Mucosa of gallbladder (tissue), 1 donor: ENCODE measurements at places on chromosomes 7 and 10. TPM values are rescaled to one million over a fixed set of nuclear protein-coding genes. Genes with fewer than 3 reads are reported as not detected.

DNA sequence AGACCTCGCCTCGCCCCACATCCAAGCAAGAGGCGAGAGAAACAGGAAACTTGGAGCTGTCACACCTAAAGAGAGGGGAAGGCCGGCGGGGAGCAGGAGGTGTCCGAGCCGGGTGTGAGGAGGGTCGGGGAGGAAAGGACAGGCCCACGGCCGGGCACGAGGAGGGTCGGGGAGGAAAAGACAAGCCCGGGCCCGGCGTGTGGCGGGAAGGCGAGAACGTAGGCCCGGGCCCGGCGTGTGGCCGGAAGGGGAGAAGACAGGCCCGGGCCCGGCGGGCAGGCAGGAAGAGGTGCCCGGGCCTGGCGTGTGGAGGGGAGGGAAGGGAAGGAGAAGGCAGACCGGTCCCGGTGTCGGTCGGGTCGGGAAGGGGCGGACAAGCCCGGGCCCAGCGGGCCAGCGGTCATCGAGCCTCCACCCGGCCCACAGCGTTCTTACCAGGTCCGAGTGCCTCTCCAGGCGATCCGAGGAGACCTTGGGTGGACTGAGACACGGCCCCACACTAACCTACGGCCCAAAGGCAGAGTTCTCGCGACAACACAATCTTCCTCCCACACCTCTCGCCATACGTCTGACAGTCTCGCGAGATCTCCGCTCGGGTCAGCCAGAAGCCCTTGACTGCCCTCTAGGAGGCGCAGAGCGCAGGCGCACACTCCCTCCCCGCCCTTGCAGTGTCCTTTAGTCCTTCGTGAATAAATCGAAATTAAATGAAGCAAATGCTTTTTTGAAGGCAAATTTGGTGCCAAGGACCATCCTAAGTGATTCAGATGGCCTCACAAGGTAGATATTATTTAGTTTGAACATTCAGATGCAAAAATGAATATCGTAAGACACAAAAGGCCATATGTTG, at the start of gene NCOA4:
Gene NCOA4, minus strand, starts transcription at position 533 of the 847 bp plus-strand sequence. CDS start 13,943 bp downstream, outside the sequence.
- peak; percentile 98 for DNase-seq

MKX gene
- 5.2 TPM for total RNA-seq

DNA sequence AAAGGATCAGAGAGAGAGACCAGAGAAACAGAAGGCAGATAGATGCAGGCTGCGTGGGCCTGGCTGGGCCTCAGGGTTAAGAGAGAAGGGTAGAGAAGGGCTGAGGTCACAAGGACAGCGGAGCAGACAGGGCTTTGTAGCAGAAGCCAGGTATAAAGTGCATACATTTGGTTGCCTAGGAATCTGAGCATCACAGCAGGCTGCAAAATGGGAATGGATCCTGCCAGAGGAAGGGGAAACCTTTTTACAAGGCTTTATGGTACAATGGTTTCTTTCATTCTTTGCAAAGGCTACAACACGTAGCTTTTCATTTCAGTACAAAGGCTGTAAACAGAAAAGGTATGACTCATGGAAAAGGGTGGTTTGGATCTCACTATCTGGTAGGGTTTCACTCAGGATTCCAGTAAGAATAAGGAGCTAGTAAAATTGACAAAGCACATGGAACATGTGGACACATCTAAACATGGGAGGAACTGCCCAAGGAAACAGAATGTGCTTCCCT, 275.1 kb downstream of the DOCK4 start:
- DNase-seq, result no peak

DNA sequence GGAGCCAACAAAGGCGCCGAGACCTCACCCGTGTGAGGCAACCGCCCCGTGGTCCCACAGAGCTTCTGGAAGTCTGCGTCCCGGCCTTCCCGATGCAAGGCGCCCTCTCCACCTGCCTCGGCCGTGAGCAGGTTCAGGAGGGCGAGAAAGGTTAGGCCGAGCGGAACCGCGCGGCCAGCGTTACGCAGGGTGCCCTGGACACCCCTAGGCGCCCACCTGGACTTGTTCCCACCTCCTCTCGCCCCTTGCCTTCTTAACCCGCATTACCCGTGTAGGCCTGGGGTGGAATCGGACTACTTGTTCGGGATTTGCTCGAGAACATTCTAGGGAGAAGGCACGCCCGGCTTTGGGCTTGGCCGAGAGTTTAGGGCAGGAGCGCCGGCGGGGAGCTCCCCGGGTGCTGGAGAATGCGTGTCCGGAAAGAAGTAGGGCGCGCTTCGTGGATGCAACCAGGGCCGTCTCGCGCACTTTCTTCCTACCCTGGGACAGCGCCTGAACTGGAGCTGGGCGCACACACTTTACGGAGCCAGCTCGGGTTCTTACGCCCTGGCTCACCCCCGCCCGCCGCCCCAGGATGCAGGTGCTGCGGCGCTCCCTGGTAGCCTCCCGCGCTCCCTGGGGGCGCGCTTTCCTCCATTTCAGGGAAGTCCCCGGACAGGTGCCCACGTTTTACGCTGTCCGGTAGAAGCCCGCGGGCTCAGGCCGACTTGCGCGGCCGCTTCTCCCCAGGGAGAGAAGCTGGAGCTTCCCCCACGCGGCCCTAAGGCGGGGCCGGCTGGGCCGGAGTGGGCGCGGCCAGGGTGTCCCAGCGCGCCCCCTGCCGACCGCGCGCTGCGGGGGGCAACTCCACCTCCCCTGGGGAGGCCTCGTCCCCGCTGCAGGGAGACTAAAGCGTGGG, 74.5 kb downstream of the INSIG1 start:
- DNase-seq, result no peak

PCGF5 gene
- total RNA-seq, result 45.0 TPM

- no peak for DNase-seq
Observed at GRCh38 chr10:35417795-35418194, 81.5 kb downstream of the CCNY start.

- DNase-seq, result no peak
Observed at GRCh38 chr10:95408983-95409873, 118.4 kb upstream of the PDLIM1 start.

H2BK1 gene
- total RNA-seq, result not detected

DNA sequence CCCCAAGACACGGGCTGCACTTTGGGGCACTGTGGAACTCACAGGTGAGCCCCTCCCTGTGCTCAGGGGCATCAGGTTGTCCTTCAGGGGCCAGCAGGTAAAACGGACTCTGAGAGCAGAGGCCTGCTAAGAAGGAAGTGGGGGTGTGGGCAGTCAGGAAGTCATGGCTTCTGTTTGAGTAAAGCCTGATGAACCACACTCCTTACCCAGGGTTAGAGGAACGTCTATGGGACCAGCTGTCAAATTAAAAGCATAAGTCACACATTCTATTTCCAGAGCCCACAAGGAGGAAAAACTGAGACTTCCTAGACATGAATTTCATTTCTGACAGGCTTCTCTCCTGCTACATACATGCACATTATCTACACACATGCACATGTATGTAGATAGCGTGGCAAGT, 616.4 kb downstream of the SDK1 start:
- DNase-seq, result no peak

- no peak for DNase-seq
Observed at GRCh38 chr7:29893351-29893965, 87.2 kb downstream of the WIPF3 start.

CPED1 gene
- total RNA-seq, result 58.6 TPM

SLIT1 gene
- total RNA-seq, result 0.40 TPM

C10orf90 gene
- 0.20 TPM for total RNA-seq

AKR1C3 gene
- 553 TPM for total RNA-seq

DNA sequence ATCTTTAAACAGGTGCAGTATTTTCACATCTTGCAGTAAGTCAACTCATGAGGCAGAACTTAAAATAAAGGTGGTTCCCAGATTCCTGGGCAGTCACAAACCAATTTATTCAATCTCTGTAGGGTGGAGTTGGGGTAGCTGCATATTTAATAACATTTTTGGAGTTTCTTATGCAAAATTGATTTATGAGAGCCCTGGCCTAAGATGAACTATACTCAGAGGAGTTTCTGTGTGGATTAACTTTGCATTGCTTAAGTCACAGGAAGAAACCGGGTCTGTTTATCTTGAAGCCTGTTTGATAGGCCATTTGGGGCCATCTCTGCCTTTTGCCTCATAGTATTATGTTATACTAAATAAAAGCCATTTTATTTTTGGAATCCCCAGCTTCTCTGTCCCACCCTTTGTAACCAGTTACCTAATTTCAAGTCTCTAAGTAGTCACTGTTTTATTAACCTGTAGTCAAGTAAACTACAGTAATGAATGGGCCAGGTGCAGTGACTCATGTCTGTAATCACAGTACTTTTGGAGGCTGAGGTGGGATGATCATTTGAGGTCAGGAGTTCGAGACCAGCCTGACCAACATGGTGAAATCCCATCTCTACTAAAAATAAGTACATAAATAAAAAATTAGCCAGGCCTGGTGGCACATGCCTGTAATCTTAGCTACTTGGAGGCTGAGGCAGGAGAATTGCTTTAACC, 104.4 kb upstream of the FAM3C start:
- no peak for DNase-seq

GRCh38 chr7:150388709-150389531, 9.8 kb downstream of the ZNF775 start:
- DNase-seq, result no peak

PFKP gene
- total RNA-seq, result 109 TPM

DNA sequence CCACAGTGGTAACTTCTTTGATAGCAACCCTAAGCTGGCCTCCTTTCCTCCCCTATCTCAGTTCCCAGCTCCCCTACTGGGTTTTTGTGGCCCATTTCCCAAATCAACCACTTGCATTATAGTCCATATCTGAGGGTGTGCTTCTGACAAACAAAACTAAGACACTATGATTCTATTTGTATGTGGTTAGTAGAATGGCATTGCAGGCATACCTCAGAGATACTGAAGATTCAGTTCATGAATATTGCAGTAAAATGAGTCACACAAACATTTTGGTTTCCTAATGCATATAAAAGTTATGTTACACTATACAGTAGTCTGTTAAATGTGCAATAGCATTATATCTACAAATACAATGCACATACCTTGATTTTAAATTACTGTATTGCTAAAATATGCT, 15.4 kb upstream of the TMEM243 start:
- no peak for DNase-seq

FAM20C gene
- 99.2 TPM for total RNA-seq

- no peak for DNase-seq
Observed at GRCh38 chr7:131557652-131558385, 1.4 kb upstream of the PODXL start.

RADIL gene
- 2.4 TPM for total RNA-seq

- DNase-seq, result no peak
Observed at GRCh38 chr7:21500117-21500832, 42.6 kb upstream of the DNAH11 start.

ACSM6 gene
- not detected for total RNA-seq

GRCh38 chr7:24707988-24708615, 49.2 kb downstream of the GSDME start:
- peak; percentile 9 for DNase-seq

DNA sequence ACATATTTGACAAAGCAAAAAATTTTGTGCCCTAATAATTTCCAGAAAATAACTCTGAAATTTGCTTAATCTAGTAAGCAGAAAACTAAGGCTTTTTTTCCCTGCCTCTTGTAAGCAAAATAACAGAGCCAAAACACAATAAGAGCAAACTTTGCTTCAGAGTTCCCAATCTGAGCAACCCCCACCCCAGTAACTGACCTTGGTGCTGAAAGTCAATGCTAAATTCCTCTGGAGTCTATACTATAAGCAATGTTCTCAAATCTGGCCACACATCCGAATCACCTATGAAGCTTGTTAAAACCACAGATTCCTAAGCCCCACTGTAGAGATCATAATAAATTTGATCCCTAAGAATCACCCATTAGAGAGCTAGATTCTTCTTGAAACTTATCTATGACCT, 150.5 kb downstream of the ELAPOR2 start:
- no peak for DNase-seq

GRCh38 chr10:15792777-15793176, 67.5 kb downstream of the MINDY3 start:
- no peak for DNase-seq

GRCh38 chr7:151047976-151048815, at the start of gene ASIC3:
TSS of gene ASIC3 (plus strand) at chr7:151048531. CDS start at chr7:151048886, 355 bp downstream.
- DNase-seq, result no peak

GRCh38 chr7:112001091-112001826, 204.9 kb downstream of the DOCK4 start:
- no peak for DNase-seq

HOXA11 gene
- total RNA-seq, result not detected

GRCh38 chr7:39714447-39715091, 91.2 kb downstream of the RALA start:
- DNase-seq, result no peak

FAM25C gene
- not detected for total RNA-seq

DNA sequence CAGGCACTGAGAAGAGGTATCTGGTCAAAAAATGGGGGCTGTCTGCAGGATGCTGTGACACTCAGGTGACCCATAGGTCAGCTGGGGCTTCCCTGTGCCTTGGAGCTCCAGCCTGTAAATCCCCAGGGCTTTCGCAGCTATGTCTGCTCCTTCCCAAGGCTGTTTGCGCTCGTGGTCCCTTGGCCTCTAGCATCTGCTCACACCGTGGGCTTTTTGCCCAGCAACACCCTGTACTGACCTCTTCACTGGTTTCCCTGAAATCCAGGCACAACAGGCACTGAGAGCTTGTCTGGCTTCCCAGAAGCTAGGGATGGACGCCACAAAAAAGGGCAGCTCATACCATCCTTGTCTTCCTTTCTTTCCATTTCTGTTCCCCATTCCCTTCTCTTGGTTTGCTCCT, 280.3 kb upstream of the HABP2 start:
- no peak for DNase-seq

DNA sequence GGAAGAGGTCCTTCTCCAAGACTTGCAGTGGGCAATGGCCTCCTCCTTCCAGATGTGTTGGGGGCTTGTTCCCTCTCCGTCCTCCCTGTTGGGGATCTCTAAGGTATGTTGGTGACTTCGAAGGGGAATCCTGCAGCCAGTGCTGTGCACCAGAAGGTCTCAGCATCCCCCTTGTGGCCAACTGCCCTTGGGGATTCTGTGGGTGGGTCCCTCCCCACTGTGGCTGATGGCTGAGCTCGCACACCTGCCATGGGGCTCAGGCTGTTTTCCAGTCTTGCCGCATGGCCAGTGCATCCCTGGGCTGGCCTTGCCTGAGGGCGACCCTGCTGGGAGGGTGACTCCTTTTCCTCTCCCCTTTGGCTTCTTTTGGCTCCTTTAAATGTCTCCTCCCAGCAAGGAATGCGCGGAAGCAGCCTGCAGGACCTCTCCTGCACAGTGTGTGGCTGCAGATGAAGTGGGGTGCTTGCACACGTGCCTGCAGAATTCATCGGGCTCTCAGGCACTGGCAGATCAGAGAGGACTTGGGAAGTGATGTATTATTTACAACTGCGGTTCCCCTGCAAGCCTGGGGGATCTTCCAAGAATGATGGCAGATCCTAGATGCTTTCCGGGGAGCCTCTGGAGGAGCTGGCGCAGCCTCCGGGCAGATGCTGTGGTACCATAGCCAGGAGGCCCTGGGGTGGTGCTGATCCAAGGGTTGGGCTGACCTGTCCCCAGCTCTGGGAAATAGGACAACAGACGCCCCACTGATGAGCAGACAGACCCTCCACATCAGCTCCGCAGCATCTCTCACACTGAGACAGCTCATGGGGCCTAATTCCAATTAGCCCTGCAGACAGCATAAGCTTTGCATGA, 410.0 kb downstream of the TCERG1L start:
- DNase-seq, result no peak

- no peak for DNase-seq
Observed at GRCh38 chr7:4050126-4050660, 631.9 kb upstream of the FOXK1 start.
